Stimulated activated CD4-positive, alpha-beta T cell treated with anti-CD3 and anti-CD28 coated beads, Interleukin-1b, Interleukin-23, amount 100 ng/mL, for 48 hours (primary cell): ENCODE measurements at places on chromosomes 13 and 19.
A peak's percentile ranks its signal among the peaks of the same experiment; 100 is the strongest.

DNA sequence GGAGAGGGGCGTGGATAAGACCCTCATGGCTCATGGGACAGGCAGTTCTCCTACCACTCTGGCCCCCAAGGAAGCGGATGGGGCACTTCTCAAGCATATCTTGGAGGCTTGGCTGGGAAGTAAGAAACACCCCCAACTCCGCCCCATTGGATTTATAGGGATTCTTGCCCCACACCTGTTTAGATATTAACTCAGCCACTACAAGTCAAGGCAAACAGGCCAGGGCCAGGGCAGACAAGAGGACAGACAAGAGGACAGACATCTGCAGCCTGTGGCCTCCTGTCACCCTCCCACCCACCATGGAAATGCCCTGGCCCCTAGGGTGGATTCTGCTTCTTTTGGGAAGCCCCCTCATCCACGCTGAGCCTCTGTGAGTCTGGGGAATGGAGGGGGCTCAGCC is 24.1 kb downstream of the RDH8 start:
- DNase-seq: no peak

GRCh38 chr13:44905556-44905955 is 83.7 kb downstream of the NUFIP1 start:
- DNase-seq: no peak

DNA sequence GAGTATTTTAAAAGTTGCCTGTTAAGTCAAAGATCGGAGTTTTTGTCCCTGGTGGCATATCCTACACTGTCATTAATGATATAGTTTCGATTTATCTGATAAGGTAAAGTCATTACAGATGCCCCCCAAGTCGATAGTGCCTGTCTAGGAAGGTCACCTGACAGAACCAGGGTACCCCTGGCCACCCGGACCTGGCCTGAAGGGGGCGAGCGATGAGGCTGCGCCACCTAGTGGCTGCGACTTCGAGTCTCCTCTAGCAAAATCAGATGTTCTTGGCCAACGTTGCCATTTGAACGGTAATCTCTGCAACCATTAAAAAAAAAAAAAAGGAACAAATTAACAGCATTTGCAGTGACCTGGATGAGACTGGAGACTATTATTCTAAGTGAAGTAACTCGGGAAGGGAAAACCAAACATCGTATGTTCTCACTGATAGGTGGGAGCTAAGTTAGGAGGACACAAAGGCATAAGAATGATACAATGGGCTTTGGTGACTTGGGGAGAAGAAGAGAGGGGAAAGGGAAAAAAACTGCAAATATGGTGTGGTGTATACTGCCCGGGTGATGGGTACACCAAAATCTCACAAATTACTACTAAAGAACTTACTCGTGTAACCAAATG is 565.1 kb downstream of the LIG4 start:
- peak; percentile 28 for DNase-seq

DNA sequence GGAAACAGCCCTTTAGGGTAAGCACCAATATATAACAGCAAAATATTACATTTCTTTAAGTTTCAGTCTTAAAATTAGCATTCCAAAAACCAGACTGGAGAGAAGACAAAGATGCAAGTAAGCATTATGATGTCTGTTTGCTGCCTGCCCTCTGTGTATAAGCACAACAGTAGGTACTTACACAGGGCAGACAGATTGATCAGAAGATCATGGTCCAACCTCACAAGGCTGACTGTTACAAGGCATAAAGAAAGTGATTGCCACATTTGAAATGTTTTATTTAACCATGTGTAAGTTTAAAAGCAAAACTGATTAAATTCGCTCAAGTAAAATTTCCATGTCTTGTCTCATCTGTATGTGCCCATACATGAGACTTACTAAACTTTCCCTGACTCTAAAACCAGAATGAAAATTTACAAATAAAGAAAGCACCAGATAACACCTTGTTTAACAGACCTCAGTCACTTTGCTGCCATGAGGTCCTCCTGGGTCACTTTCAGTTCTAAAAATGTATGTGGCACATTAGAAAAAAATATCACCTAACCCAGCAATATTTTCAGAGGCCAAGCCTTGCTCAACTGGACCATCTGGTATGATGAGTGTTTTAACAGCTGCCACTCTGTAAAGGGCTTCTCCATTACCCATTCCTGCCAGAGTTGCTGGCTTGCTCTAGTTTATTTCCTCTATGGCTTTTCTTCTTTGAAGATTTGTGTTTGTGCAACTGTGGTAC is 297.0 kb downstream of the RBM26 start:
- no peak for DNase-seq

DNA sequence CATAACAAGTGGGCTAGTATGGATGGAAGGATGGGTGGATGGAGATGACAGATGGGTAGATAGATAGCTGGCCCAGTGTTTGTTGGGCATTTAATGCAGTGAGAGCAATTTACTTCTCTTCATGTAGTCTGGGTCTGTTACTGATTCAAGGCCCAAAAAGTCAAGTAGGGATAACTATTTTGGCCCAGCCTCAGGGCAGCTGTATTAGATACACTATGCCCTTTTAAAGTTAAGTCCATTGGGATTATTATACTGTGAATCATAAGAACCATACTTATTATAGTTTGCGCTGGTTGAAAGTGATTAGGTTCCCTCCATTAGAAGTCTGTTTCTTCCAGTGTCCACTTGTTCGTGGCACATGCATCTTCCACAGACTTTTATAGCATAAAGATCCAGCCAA is 4.7 kb downstream of the ITGBL1 start:
- no peak for DNase-seq

DNA sequence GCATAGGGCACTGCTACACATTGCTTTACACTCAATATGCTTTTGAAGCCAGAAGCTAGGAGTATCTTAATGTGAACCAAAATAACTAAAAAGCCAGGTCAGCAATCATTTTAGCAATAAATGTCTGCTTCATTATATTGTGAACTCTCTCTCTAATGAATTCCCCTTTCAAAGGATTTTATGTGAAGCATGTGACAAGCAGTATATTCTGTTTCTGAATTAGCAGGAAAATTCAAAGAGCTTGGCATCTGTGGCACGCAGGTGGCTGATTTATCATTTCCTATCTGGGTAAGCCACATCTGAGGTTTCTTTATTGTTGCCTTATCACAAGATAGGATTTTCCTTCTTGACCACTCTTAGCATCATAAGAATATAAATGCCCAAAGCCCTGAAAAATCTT is 56.8 kb upstream of the KLF12 start:
- peak; percentile 2 for DNase-seq

DNA sequence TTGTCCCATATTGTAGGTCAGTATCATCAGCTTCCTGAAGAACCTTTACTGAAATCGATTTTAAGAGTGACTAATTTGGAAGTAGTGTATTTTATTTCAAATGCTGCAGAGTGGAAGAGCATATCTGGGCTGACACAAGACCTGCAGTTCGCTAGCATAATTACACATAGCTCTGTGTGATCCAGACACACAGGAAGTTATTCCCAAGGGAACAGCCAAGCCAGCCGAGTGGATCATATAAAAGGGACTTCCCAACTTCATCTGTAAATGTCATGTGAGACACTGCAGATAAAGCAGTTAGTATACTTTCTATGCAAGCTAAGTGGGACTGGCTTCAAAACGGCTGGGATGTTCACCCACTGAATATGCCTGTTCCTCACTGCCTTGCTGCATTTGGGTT is 760.4 kb downstream of the SLITRK1 start:
- no peak for DNase-seq

DNA sequence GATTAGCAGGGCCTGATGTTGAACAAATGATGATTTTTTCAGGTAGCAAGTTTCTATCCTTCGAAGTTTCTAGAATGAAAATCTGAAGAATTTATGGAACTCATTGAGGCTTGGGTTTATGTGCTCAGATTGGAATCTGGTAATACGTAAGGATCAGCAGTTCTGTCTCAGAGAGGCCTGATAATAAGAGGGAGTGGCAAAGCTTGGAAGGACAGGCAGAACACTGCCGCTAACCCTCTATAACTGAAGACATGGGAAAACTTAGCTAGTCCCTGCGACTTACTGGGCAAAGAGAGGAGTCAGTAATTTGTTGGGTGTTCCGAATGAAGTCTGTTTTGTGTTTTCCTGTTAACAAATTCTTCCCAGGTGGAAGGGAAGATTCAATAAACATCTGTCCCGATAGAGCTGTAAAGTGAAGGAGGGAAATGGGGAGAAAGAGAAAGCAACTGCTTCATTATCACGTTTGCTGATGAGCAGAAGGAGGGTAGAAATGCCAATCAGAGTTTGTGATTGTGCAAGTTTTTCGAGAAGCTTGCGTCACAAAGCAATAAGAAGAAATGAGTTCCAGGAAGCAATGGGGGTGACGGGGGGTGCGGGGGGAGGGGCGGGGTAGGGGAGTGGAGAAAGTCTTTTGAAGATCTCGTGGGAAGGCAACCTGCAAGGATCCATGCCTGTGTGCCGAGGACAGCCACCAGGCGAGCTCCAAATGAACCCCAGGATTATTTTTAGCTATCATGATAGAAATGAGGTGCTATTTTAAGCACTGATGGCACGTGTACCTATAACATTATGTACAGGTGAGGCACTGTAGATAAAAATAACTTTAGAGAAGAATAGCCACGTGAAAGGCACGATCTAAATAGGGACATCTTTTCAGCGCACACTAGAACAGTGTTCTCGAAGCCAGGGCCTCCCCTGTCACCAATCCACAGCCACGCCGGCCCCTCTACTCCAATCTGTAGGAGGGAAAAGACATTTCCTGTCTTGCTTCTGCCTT is 224.1 kb downstream of the FGF9 start:
- DNase-seq: no peak

GRCh38 chr13:50645092-50645491 is 198.4 kb downstream of the DLEU7 start:
- no peak for DNase-seq

DNA sequence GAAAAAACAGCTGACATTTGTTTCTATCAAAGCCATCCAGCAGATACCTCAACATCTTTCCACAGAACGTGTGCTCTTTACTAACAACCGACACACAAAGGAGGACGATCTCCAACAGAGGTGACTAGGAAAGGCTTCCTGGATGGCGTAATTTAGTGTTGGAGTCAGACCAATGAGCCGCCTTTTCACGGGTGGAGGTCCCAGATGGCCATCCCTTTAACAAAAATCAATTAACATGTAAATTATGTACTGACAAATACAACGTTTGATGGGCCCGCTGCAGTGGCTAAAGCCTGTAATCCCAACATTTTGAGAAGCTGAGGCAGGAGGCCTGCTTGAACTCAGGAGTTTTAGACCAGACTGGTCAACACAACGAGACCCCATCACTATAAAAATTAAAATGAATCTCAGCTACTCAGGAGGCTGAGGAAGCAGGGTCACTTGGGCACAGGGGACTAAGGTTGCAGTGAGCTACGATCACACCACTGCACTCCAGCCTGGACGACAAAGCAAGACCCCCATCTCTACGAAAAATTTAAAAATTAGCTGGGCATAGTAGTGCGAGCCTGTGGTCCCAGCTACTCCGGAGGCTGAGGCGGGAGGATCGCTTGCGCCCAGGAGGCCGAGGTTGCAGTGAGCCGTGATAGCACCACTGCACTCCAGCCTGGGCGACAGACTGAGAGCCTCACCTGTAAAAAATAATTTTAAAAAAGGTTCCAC is 1.2 kb upstream of the DPY19L3 start:
- DNase-seq: no peak

GRCh38 chr13:106490569-106491321 is 44.7 kb downstream of the EFNB2 start:
- no peak for DNase-seq

- no peak for DNase-seq
Observed at GRCh38 chr19:52946322-52947310, 16.1 kb downstream of the ZNF816 start.

GRCh38 chr13:107493266-107493665 is 722.1 kb downstream of the LIG4 start:
- no peak for DNase-seq

- DNase-seq: no peak
Observed at GRCh38 chr13:35552172-35552844, 75.8 kb upstream of the MAB21L1 start.

- DNase-seq: no peak
Observed at GRCh38 chr13:94317063-94317491, 162.4 kb downstream of the DCT start.

DNA sequence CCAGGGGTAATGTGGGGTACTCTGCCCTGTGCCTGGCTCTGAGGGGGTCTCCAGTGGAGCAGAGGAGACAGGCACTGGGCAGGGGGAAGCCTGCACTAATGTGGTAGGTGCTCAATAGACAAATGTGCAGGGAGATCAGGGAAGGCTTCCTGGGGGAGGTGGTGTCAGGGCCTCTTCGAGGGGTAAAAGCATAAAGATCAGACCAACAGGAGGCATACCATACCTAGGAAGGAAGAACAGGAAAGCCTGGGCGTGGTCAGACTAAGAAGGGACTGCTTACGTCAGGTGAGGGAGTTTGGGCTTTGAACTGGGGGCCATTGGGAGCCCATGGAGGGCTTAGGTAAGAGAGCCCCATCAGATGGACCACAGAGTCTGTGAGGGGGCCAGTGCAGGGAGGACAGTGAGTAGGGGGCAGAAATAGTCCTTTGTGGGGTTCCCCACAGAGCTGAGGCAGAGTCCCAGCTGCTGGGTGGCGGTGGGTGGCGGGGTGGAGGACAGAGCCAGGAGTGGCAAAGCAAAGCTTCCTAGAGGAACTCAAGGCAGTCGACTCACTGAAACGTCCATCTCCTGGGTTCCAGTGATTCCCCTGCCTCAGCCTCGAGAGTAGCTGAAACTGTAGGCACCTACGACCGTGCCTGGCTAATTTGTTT is 8.8 kb downstream of the PRR36 start:
- DNase-seq: no peak

DNA sequence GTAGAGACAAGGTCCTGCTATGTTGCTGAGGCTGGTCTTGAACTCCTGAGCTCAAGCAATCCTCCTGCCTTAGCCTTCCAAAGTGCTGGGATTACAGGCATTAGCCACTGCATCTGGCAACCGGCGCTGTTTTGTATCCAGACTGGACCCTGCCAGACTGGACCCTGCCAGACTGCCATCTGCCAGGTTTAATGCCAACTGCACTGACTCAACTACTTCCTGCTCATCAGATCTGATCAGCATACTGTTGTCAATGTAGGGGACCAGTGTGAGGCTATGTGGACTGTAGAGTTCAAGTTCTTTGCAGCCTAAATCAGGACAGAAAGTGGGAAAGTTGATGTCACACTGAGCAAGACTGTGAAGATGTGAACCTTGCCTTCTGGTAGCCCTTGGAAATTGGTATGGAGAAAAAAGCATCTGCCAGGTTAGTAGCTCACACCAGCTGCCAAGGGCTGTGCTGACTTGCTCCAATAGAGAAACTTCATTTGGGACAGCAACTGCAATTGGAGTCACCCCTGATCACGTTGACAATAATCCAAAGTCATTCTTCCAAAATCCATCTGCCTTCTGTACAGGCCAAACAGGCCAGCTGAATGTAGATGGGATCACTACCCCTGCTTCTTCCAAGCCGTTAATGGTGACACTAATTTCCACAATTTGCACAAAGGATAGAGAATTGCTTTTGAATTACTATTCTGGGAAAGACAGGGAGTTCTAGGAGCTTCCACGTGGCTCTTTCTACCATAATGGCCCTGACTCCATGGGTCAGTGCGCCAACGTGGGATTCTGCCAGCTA is 36.8 kb upstream of the ATP1A3 start:
- no peak for DNase-seq
